ENCODE measurements at places on chromosomes 13 and 19.

- no peak for DNase-seq
These were observed 73.6 kb downstream of the COG3 start for GRCh38 chr13:45538382-45538781.

DNA sequence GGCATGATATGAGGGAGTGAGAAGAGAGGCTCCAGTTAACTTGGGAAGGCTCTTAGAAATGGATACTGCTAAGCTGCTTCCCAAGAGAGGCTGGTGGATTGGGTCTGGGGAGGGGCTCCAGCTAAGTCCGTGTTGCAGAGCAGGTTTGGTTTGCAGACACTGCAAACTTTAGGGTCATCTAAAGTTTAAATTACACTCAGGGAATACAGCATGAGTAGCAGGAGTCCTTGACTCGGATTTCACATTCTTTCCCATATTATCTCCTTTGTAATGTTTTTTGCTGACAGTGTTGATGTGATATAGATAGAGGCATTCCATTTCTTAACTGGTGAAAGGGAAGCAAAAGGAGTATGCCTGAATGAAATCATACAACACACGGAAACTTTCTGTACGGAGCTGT lies 31.9 kb downstream of the SGCG start:
- no peak for DNase-seq

GRCh38 chr13:45242070-45242469 lies 41.2 kb upstream of the KCTD4 start:
- peak; percentile 41 for DNase-seq

GRCh38 chr13:27965343-27965739 lies 3.8 kb downstream of the CDX2 start:
- no peak for DNase-seq

- DNase-seq: no peak
These were observed 429.3 kb downstream of the DACH1 start for GRCh38 chr13:71437704-71438103.

DNA sequence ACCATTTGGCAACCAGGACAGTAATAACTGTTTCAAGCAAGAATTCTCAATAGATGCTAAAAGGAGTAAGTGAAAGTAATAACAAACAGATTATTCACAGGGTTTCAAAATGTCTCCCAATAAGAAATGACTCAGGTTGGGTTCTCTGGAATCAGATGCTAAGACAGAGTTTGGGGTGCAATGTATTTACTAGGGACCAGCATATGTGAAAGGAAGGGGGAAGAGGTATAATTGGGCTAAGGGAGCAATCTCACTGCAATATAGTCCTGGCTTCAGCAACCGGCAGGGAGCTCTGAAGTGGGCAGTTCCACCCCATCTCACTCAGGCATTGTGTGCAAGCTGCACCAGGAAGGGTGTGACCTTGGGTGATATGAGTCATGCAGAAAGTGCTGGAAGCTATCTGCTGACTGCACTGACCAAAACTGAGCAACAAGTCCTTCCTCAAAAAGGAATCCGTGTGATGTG lies 23.4 kb downstream of the ZDHHC20 start:
- peak; percentile 86 for DNase-seq

- DNase-seq: no peak
These were observed 39.1 kb downstream of the GPR12 start for GRCh38 chr13:26721251-26722121.

Data from EL (cell line).